KBM-7 (cell line): ENCODE measurements at places on chromosomes 11 and 22.

- DNase-seq: no peak
These were observed 1727.5 kb downstream of the LRRC4C start for GRCh38 chr11:39732001-39732400.

DNA sequence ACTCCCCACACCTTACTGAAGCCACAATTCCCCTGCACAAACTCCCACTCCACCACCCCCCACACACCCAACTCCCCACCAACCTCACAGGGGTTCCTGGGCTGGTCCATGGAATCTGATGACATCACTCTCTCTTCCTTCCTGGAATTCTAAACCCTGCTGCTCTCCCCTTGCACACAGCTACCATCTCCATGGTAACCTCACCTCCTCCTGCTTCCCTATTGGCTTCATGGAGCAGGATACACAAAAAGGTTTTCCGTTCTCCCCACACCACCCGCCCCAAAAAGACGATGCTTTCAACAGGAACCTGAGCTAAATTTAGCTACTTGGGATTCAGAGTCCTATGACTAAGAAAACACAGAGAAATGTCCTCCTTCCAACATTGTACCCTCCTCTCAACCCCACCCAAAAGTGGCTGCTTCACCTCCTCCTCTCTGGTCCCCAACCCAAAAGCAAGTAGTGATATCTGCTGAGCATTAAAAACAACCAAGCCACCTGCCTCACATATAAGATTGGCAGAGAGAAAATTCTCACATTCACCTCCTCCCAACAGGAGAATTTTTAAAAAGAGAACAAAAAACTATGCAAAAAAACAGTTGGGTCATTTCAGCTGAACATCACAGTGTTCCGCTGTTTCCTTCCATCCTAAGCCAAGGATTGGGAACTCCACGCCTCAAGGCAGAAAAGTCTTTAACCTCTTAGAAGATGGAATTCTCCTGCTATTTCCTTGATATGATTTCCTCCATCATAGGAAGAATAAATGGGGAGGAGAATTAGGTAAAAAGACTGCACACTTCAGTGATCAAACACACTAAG is 66.9 kb downstream of the RBFOX2 start:
- DNase-seq: no peak

GRCh38 chr11:95147364-95147905 is 57.8 kb downstream of the ENDOD1 start:
- DNase-seq: peak; percentile 48

DNA sequence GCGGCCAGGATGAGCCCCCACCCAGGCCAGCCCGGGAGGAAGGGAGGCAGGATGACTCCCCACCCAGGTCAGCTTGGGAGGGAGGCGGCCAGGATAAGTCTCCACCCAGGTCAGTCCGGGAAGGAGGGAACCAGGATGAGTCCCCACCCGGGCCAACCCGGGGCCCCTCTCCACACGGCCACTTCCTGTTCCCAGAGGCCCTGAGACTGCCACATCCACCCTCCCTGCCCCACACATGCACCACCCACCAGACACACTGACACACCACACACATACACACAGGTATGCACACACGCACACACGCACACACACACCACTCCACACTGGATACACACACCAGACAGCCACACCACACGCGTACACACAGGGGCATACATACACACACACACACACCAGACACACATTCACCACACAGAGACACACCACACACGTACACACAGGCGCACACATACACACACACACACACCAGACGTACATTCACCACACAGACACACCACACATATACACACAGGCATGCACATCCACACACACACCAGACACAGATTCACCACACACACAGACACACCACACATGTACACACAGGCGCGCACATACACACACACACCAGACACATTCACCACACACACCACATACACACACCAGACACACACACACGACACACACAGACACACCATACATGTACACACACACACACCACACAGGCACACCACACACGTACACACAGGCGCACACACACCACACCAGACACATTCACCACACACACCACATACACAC is 84.9 kb upstream of the PRR5 start:
- no peak for DNase-seq

DNA sequence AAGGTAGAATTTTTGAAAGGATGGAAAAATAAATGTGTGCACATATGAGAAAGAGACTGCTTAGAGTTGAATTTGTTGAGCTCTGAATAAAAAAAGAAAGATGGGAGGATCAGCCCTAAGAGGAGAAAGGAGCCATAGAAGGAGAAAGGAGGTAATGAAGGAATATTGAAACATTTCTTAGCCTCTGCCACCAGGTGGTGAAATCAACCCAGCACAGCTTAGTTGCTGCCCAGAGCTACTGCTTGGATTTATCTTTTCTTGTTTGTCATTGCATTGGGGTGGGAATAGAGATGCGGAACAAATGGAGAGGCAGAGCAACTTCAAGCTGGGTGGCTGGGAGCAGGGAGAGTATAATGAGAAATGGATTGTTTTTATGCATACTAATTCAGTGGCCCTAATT is 80.4 kb downstream of the SERGEF start:
- DNase-seq: no peak

GRCh38 chr11:119107538-119108145 is 498 bp downstream of the C2CD2L start:
- DNase-seq: no peak

DNA sequence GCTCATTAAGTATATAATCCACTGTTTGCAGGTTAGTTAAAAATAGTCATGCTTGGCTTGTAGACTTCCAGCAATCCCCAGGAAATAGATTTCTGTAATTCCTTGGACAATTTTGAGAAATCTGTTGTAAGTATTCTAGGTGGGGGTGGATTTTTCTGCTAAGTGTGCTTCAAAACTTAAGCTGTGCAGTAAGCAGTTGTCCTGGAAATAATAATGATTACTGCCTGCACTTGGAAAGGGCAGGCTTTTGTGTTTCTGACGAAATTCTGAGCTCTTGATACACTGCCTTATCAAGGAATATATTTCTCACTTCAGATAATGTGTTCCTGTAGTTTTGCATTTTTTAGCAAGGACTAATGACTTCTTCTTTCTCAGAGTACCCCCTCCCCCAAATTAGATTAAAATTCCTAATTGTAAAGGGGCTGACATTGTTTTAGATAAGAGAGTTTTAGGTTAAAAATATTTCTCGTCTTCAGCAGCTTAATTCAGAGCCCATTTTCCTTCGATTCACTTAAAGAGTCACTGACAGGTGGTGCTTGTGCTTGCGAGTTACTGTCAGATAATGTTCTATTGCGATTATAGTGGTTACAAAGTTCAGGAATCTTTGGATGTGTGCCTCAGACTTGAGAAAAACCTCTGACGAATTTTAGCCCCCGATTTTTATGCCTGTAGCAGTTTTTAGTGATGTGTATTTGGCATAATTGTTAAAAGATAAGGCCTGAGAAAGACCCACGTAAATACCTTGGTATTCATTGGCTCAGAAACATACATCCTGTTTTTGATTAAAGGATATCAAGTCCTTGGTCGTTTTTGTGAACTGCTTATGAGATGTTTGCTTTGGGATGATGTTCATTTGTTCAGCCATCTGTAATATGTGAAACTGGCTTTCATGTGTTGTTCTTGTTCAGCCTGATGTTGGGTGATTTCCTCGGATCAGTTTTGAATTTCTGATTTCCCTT is 120.5 kb downstream of the HIPK3 start:
- no peak for DNase-seq

DNA sequence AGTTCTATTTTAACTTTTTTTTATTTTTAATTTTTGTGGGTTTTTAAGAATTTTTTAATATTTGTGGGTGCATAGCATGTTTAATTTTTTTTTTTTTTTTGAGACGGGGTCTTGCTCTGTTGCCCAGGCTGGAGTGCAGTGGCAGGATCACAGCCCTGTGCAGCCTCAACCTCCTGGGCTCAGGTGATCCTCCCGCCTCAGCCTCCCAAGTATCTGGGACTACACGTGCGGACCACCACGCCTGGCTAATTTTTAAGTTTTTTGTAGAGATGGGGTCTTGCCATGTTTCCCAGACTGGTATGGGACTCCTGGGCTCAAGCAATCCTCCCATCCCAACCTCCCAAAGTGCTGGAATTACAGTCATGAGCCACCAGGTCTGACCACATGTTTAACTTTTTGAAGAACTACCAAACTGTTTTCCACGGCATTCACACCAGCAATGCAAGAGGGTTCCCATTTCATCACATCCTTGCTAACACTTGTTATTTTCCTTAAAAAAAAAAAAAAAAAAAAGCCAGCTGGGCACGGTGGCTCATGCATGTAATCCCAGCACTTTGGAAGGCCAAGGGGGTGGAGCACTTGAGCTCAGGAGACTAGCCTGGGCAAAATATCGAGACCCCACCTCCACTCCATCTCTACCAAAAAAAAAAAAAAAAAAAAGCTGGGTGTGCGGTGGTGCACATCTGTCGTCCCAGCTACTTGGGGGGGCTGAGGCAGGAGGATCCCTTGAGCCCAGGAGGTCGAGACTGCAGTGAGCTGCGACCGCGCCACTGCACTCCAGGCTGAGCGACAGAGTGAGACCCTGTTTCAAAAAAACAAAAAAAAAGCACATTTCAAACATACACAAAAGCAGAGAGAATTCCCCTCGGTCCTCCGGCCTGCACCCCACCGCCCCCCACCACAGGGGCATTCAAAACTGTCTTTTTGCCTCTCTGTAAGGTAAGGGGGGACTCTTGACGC is 16.7 kb upstream of the TXNRD2 start:
- no peak for DNase-seq

GRCh38 chr22:35230417-35230816 is 26.9 kb upstream of the HMGXB4 start:
- DNase-seq: no peak

- no peak for DNase-seq
These were observed 11.1 kb downstream of the CERK start for GRCh38 chr22:46726986-46727317.

DNA sequence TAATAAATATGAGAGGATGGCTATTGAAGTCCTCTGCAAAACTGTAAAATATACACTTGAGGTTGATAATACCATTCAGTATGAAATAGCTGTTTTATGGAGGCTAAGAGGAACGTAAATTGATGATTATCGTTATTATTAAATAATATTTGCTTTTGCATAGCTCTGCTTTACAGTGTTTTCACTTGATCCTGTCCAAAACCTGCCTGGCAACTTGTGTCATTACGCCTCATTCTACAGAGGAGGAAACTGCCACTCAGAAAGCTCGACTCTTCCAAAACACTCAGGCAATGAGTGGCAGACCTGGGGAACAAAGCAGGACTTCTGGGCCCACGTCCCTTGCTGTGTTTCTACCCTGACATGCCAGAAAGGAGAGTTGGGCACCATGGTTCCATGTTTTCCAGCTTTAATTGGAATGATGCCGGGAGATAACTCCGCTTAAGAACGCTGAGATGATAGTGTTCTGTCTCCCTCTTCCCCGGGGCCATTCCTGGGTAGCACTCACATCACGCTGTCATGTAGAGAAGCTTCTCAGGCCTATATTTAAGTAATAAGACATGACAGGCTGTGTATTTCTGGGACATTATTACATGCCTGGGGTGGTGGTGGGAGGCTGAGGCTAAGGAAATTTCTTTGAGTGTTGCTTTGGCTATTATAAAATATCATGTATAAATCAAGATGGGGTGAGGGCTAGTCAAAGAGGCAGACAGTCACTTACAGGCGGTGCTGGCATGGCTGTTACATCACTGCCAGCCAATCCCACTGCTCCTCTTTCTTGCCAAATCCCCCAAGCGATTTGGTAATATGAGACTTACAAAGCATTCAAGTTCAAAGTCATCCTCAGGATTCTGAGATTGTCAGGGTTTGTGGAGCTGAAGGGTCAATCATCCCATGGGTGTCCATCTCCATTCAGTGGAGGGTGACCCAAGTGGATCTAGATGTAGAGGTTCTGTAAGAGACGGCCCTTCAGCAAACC is 501.7 kb downstream of the INSC start:
- DNase-seq: no peak

- no peak for DNase-seq
These were observed 73.2 kb upstream of the CLDN5 start for GRCh38 chr22:19597399-19597735.

DNA sequence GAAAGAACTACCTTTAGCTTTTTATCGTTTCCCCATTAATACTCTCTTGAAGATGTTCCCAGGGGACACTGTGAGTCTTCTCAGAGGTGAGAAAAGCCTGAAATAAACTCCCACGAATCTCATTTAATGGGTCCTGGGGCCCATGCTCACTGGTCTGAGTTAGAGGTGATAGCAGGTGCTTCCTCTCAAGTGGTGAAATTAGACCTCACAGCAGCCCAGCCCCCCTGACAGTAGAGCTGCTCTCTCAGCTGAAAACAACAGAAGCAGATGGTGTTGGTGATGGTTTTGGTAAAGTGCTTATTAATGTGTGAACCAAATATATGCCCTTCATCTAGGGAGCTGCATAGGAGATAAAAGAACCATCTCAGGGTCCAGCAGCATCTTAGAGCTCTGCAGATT is 76.8 kb upstream of the VPREB1 start:
- DNase-seq: peak; percentile 16

DNA sequence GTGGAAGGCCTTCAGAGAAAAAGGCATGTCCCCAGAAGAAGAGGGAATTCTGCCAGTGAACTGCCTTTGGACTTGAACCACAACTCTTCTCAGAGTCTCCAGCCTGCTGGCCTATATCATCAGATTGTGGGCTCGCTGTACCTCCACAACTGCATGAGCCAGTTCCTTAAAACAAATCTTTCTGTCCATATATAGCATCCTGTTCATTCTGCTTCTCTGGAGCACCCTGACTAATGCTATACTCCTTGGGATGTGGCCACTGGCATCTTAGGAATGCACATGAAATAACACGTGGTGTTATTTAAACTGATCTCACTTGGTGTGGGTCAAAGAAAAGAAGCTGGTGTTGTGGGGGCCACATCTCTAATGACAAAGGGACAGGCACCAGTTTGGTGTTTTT is 58.3 kb upstream of the VSTM5 start:
- DNase-seq: no peak

DNA sequence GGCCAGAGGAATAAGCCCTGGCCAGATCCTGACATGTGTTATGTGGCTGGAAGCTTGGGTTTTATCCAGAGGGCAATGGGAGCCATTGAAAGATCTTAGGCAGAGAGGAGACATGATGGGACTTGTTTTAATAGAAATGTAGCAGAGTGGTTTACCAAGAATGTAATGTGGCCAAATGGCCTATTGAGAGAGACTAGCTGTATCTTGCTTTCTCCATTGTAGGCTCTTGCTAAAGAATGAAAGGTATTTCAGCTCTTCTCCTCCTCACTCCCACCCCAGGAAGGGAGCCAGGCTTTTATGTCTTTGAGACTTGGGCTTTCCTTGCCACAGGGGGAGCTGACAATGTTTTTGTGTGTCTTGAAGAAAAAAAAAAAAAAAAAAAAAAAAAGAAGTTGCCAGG is 82.3 kb downstream of the TRIM29 start:
- DNase-seq: no peak

DNA sequence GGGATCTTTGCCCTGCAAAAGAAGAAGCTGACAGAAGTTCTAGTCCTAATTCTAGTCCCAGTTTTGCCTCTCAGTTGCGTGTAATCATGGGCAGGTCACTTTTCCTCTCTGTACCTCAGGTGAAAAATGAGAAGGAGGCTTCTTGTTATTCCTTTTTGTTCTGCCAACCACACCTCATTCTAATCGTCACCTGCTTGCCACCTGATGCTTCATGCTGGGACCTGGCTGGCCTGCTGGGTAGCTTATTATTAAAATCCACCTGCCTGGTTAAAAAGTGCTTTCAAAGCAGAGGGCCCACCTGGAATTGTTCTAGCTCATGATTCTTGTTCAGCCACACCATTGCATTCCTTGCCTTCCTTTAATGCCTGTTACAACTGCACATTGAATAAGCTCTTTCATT is 8.4 kb upstream of the ALG8 start:
- no peak for DNase-seq

GRCh38 chr22:26734339-26735018 is 77.1 kb downstream of the MIAT start:
- no peak for DNase-seq
